HT-29 (cell line): ENCODE measurements at places on chromosomes 7 and 10. TPM values are rescaled to one million over a fixed set of nuclear protein-coding genes. Genes with fewer than 3 reads are reported as not detected.

DNA sequence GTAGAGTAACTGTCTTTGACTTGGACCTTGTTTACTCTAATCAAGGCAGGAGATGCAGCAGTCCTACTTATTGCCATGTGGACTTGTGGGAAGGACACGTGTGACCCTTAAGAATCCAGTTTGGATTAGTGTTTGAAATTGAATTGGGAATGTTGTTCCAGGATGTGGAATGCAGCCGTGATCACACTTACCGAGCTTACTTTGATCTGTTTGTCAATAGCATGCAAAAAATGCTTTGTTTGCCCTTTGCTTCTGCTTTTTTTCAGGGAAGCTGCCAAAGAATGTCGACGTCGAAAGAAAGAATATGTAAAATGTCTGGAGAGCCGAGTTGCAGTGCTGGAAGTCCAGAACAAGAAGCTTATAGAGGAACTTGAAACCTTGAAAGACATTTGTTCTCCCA, 84.7 kb downstream of the CREM start:
- DNase-seq: no peak

DNA sequence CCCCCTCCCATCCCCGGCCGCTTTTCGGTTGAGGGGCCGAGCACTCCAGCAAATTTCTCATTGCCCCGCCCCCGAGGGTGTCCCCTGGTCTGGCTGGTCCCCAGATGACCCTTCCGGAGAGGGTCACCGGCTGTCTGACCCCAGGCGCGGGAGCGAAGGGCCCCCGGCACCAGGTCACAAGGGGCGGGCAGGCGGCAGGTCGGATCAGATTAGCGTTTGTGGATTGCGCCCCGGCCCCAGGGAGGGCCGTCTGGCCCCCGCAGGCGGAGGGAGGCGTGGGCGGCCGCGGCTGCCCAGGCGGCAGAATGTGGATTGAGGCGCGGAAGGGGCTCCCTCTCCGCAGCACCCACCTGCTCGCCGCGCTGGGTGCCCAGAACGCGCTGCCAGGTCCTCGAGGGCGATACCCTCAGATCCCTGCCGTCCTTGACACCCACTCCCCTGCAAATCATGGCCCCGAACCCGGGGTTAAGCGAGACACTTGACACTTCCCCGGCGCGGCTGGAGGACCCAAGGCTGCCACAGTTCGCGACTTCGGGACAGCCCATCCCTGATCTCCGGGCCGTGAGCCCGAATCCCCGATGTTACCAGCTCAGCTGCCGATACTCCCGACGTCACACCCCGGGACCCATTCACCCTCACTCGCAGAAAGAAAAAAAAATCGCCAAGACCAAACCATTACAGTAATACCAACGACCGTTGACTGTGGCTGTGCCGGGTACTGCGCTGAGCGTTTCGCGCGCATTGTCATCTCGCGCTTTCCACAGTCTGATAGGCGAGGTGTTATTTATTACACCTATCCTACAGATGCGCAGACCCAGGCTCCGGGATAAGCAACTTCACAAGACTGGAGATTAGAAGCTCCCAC, 953 bp downstream of the NODAL start:
- no peak for DNase-seq

DNA sequence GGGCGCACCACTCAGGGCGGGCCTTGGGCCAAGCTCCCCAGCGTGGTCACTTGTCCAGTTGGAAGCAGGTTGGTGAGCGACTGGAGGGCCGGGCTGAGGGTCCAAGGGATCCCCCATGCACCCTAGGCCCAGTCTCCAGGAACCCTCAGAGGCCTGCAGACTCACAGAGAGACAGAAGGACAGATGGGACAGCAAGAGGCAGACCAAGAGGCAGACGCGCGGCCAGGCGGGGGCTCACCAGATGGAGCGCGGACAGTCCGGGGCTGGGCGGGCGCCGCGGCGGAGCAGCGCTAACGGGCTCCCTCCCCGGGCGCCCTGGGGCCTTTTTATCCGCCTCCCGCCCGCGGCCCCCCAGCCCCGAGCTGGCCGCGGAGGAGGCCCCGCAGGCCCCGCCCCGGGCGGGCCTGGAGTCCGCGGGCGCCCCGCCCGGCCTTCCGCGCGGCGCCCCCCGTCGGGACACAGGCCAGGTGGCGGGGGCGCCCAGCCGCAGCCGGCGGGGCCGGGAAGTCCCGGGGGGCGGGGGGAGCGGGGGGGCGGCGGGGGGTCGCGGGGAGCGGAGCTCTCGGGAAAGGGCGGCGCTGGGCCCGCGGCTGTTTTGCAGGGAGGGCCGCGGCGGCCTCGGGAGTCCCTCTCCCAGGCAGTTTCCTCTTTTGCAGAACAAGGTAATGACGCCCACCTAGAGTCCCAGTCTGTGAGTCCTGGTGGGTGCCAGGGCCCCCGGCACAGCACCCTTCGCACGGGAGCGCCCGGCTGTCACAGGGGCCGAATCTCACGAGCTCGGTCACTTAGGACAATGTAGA, at the start of gene LOXL4:
TSS of gene LOXL4 (minus strand) at position 301 of the 800 bp plus-strand sequence. CDS start 5,175 bp downstream, outside the sequence.
- DNase-seq: peak; percentile 53

DNA sequence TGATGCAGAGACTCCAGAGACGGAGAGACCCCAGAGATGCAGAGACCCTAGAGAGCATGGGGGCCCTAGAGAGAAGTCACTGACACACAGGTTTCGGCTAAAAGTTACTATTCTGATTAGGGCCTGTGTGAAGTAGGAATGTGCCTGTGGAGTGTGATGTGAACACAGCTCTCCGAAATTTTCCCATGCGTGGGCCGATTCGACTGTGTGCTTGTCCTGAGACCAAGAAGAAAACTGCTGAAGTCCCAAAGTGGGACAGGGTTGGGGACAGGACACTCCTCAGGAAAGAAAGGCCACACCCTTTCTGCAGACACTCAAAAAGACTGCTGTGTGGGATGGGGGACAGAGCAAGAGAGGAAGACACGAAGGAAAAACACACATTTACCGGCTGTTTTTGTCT, 533.5 kb downstream of the PTPRN2 start:
- no peak for DNase-seq

DNA sequence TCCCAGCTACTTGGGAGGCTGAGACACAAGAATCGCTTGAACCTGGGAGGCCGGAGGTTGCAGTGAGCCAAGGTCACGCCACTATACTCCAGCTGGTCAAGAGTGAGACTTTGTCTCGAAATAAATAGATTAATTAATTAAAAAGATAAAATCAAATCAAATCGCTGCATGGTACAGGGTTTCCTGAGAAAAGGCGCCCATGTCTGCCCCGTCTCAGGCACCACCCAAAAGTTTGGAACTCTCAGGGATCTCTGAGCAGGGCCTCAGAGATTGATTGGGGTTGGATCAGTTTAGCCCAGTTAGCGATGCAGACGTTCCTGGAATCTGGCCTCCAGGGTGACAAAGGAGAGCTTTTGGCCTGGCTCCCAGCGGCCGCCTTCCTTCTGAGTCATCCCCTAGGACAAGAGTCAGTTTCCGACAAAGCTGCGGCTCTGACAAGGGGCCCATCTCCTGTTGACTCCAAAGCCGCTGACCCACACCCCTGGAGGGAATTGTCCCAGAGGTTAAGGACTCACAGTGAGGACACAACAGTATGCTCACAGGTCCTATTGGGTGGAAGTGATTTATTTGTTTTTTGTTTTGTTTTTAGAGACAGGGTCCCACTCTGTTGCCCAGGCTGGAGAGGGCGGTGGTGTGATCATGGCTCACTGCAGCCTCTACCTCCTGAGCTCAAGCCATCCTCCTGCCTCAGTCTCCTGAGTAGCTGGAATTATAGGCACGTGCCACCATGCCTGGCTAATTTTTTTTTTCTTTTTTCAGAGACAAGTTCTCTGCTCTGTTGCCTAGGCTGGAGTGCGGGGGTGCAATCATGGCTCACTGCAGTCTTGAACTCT, 6.8 kb downstream of the ORAI2 start:
- DNase-seq: peak; percentile 85

DNA sequence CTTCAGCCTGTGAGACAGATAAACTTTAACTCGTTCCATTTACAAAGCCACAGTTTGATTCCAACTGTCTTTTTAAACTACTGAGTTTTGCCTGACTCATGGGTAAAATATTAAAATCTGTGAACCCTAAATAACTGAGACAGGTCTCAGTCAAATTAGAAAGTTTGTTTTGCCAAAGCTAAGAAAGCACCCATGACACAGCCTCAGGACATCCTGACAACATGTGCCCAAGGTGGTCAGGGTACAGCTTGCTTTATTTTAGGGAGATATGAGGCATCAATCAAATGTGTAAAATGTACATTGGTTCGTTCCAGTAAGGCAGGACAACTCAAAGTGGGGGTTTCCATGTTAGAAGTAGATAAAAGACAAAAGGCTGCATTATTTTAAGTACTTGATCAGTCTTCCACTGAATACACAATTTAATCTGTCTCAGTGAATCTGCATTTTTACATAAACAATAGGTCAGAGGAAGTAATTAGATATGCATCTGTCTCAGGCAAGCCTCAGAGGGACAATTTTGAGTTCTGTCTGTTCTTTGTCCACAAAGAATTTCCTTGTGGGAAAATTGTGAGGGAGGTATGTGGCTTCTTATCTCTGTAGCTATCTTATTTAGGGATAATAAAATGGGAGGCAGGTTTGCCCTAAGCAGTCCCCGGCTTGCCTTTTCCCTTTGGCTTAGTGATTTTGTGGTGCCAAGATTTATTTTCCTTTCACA, 11.0 kb upstream of the PIP start:
- DNase-seq: no peak

DNA sequence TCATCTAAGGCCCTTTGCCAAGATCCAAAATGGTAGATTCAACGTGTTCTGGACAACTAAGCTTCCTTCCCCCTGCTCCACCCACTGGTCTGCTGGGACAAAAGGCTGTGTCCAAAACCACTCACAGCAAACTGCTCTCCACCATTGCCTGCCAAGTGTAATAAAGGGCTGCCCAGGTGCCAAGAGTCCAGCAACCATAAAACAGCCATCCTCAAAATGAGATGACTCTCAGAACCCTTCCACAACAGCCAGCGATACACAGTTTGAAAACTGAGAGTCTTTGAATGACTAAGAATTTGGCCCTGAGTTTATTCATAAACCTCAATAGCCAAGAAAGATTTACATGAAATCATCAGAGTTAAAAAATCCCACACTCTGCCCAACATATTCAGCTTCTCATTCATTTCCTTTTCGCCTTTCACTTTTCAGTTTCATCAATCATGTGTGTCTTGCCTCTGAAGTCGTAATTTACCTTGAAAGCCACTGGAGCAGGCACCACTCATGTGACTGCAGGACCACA, 658.1 kb upstream of the MGMT start:
- DNase-seq: no peak

DNA sequence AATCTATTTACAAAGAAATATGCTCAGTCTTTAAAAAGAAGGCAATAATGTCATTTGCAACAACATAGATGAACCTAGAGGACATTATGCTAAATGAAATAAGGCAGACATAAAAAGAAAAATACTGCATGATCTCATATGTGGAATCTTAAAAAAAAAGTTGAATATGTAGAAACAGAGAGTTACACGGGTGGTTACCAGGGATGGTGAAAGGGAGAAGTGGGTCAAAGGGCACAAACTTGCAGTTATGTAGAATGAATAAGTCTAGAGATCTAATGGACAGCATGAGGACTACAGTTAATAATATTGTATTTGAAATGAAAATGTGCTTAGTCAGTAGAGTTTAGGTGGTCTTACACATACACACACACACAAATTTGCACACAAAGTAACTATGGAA, 88.2 kb upstream of the CCDC71L start:
- no peak for DNase-seq

GRCh38 chr10:78432583-78432982, 398.9 kb downstream of the RPS24 start:
- peak; percentile 17 for DNase-seq

GRCh38 chr7:48177271-48177670, 6.0 kb downstream of the ABCA13 start:
- DNase-seq: no peak

DNA sequence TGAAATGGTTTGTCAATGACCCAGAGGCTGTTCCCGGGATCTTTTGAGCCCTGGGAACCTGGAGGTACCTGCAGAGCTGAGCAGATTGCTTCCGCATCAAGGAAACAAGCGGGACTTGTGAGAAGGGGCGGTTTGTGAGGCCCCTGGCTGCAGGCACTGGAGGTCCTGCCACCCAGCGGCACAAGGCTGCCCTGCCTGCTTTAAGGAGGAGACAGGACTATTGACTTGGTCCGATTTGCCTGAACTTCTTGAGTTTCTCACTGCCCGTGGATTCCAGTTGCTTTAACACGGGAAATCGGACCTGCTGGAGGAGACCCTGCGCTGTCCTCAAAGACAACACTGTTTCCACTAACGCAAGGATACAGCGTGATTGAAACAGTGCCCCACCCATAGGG, 130.1 kb downstream of the DNAJB6 start:
- DNase-seq: no peak

GRCh38 chr10:28571265-28571664, 38.3 kb downstream of the WAC start:
- no peak for DNase-seq

GRCh38 chr10:112349521-112350085, 24.3 kb upstream of the ACSL5 start:
- no peak for DNase-seq

GRCh38 chr7:47427051-47427643, 154.8 kb downstream of the TNS3 start:
- no peak for DNase-seq

- no peak for DNase-seq
These were observed at the start of gene CLCN1 for GRCh38 chr7:143315776-143316175. Gene CLCN1 (plus strand): TSS chr7:143316111. CDS start chr7:143316213, 102 bp downstream.

DNA sequence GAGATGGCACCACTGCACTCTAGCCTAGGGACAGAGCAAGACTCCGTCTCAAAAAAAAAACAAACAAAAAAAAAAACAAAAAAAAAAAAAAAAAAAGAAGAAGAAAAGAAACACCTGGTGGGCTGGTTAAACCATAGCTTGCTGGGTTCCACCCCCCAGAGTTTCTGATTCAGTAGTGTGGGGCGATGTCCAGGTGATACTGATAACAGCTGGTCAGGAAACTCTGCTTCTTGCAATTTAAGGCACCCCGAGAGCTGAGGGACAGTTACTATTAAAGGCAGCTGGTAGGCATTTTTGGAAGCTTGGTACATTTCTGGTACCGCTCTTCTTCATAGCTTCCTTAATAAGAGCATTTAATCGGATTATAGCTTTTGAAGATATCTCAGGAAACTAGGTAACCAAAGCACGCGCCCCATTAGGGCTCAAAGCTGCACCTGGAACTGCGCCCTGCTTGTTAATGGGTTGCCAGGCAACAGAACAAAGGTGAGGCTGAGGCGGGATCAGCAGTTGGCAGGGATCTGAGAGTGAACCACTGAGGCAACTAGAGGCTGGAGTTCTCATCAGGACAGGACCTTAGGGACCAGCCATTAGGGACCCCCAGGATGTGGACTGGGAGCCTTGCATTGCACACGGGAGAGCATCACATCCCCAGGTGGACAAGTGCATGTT, 6.5 kb upstream of the SDK1 start:
- DNase-seq: peak; percentile 72

- DNase-seq: no peak
These were observed 338.3 kb downstream of the CXCL12 start for GRCh38 chr10:44046605-44047004.

GRCh38 chr7:70344726-70345125, 746.5 kb downstream of the AUTS2 start:
- DNase-seq: no peak

Gene C10orf105
- 0.20 TPM in 1 of 2 replicates, not detected in the other for total RNA-seq

Gene OR2A12
- not detected in 2 replicates for total RNA-seq

Gene ANKRD22
- 6.2 and 7.2 TPM in 2 replicates for total RNA-seq

Gene FFAR4
- 88.1 and 97.9 TPM in 2 replicates for total RNA-seq

Gene FEZF1
- not detected in 2 replicates for total RNA-seq

Gene DHX32
- total RNA-seq: 26.6 and 29.1 TPM in 2 replicates

Gene OR13A1
- not detected in 2 replicates for total RNA-seq

Gene ITIH5
- total RNA-seq: not detected in 2 replicates

Gene NME8
- not detected in 2 replicates for total RNA-seq
